Fibroblast of mammary gland (primary cell): ENCODE measurements at places on chromosomes 16 and 17.

DNA sequence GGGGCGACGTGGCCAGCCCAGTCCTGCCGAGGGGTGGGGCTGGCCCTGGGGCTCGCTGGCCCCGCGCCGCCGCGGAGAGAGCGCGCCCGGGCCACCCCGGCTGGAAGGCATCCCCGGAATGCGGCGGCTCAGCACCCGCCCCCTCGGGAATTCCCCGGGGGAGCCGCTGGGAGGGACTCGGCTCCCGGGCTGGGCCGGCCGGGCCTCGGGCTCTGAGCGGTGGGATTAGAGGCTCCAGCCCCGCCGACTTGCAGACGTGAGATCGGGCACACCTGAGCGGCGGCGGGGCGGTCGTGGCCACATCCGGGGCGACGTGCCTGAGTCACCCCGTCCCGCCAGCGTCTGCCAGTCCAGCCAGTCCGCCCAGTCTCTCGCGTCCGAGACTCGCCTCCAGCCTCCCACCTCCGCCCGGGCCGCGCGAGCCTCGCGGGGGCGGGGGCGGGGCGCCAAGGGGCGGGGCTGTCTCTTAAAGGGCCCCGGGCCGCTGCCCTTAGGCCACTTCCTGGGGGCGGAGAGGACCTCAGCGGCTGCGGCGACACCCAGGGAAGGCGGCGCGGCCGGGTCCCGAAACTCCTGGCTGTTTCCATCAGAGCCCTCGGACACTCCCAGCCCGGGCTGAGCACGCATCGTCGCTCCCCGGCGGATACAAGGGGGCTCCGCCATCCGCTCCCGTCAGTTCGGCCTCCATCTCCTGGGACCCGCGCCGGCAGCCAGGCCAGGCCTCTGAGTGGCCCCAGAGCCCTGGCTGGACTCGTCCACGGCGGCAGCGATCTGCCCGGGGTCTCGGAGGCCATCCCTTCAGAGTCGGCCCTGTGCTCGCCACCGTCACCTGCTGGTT, at the start of gene KCTD11:
KCTD11 (plus strand) TSS at position 498 of the 838 bp plus-strand sequence.
- DNase-seq = peak; percentile 84

- DNase-seq = peak; percentile 8
These were observed 93.7 kb downstream of the TANGO6 start for GRCh38 chr16:68936736-68937631.

- no peak for DNase-seq
These were observed 50.2 kb upstream of the SLC12A3 start for GRCh38 chr16:56814537-56815432.

- no peak for DNase-seq
These were observed 1.9 kb downstream of the GNG13 start for GRCh38 chr16:798666-799065.

DNA sequence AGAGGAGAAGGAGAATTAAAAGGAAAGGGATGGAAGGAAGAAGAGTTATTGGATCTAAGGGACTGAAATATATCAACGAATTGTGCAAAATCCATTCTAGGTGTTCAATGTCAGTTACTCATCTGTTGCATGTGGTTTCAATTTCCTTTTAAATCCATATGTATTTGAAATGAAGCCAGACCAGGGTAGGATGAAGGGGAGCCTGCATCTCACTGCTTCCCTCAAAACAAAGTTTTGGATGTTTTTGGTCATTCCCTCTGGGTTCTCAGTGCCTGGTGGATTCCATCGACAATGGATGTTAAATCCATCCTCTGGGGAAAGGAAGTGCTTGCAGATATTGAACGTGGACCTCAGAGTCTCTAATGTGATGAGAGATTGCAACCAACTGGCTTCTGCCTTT, 103.5 kb upstream of the XYLT1 start:
- DNase-seq = peak; percentile 20

- DNase-seq = no peak
These were observed 5.9 kb downstream of the SLC38A7 start for GRCh38 chr16:58678716-58679115.

- DNase-seq = no peak
These were observed 356.3 kb upstream of the SOX9 start for GRCh38 chr17:71764505-71764904.

- DNase-seq = no peak
These were observed 26.8 kb downstream of the CMTR2 start for GRCh38 chr16:71262391-71262790.

GRCh38 chr17:65515512-65515911, 45.9 kb downstream of the AXIN2 start:
- no peak for DNase-seq

- peak; percentile 1 for DNase-seq
These were observed 997.6 kb upstream of the RBFOX1 start for GRCh38 chr16:6335072-6335471.
